ENCODE measurements at places on chromosomes 16 and 17.

DNA sequence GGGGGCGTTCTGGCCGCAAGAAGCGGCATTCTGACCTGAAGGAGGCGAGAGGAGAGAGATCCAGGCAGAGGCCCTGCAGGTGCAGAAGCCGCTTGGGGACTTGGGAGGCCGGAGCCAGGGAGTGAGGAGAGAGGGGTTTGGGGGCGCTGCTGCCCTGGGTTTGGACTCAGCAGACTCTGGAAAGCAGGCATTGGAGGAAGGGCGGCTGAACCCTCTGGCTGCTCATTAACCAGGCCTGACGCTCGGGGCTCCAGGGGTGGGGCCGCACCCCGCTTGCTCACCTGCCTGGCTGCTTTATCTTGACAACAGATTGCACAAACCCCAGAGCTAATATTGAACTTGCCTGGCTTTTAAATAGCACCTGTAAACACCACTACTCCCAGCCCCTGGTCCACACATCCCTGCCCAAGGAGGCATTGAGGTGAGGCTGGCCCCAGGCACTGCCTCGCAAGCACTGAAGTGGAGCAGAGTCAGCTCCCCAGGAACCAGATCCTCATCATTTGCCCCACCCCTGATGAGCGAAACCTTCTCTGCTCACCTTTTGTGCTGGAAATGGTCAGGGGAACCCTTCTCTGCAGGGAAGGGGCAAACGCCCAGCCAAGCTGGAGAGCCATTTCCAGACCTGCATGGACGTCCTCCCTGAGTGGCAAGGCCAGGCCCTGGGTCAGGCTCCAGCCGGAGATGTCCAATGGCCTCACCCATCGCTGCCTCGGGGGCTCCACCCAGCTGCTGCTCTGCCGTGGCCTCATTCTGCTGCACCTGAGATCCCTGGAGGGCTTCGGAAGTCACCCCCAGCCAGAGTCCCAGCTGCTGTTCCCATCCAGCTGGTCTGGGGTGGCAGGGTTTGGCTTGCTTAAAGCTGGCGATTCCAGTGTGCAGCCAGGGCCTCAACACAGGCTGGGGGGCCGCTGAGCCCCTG lies 190.2 kb upstream of the GSE1 start:
- DNase-seq, result no peak

GRCh38 chr16:55856950-55857349 lies 18.2 kb downstream of the CES5A start:
- no peak for DNase-seq

DNA sequence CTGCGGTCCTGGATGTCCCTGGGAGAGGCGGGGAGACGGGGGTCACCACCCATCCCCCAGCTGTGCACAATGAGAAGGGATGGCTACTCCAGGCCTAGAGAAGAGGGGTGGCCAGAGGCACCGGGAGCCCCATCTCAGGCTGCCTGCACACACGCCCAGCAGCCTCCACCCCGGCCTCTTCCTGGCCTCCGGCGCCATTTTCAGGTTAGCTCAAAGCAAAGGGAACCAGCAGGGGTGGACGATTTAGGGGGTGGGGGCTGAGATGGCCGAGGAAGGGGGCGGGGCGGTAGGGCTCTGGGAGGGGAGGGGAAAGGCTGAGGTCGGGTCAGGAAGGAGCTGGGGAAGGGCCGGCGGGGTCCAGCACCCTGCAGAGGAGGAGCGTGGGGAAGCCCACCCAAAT lies 42.8 kb downstream of the SRCIN1 start:
- DNase-seq, result no peak

GRCh38 chr17:35588196-35588920 lies 1.2 kb downstream of the AP2B1 start:
- no peak for DNase-seq

DNA sequence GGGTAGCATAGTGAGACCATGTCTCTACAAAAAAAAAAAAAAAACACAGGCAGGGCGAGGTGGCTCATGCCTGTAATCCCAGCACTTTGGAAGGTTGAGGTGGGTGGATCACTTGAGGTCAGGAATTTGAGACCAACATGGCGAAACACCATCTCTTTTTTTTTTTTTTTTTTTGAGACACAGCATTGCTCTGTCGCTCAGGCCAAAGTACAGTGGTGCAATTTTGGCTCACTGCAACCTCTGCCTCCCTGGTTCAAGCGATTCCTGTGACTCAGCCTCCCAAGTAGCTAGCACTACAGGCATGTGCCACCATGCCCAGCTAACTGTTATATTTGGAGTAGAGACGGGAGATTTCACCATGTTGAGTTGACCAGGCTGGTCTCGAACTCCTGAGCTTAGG lies 5.1 kb downstream of the RAMP2 start:
- no peak for DNase-seq

DNA sequence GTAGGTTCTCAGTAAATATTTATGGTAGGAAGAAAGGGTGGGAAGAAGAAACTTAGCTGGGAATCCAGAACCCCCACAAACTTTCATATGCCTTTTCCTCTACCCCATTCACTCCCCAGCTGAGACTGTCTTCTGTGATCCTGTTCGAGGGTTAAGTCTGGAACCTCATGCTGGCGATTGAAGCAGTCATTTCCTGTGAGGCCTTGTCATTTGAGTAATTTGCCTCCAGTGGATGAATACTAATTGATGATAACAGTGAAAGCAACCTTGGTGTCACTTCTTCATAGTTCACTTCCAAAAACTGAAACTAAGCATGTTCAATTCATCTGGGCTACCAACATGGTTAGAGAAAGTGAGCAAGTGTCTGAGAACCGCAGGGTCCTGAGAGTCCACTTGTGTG lies 401.2 kb downstream of the CDH13 start:
- no peak for DNase-seq

GRCh38 chr17:41975099-41976083 lies 8.8 kb downstream of the CNP start:
- no peak for DNase-seq

- DNase-seq, result no peak
Measured at GRCh38 chr16:58034774-58035173, 9.2 kb downstream of the MMP15 start.

DNA sequence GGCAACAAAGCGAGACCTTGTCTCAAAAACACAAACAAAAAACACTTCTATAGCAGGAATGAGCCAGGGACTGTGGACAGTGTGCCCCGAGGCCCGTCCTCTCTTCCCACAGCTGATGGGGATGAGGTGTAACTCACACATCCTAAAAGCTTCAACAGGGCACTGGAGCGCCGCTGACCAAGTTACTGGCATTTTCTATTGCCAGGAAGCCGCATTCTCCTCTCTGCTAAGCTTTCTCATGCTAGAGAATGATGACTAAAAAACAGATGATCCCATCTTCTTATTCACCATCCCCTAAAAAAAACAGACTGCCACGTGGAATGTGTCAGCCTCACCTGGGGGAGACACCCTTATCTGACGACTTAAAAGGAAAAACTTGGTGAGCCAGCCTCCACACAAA lies 16.3 kb downstream of the CARHSP1 start:
- no peak for DNase-seq

GRCh38 chr17:65449495-65449894 lies 112.0 kb downstream of the AXIN2 start:
- DNase-seq, result no peak

DNA sequence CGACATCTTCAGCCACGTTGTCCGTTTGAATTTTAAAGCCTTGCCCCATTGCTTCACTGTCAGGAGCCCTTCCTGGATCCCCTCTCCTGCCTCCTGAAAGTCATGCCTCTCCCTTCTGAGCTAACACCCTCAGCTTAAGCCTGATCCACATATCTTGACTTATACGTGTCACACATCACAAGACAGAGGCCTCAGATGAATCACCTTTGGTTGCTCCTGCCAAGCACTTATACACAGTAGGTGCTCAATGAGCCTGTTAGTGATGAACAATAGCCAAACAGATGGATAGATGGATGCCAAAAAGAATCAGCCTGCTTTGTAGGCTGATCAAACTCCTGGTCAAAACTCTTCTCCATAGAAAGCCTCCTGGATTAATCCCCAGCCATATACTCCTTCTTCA lies 31.8 kb downstream of the PITPNM3 start:
- no peak for DNase-seq

- DNase-seq, result no peak
Measured at GRCh38 chr16:81784072-81784795, 5.1 kb downstream of the PLCG2 start.

DNA sequence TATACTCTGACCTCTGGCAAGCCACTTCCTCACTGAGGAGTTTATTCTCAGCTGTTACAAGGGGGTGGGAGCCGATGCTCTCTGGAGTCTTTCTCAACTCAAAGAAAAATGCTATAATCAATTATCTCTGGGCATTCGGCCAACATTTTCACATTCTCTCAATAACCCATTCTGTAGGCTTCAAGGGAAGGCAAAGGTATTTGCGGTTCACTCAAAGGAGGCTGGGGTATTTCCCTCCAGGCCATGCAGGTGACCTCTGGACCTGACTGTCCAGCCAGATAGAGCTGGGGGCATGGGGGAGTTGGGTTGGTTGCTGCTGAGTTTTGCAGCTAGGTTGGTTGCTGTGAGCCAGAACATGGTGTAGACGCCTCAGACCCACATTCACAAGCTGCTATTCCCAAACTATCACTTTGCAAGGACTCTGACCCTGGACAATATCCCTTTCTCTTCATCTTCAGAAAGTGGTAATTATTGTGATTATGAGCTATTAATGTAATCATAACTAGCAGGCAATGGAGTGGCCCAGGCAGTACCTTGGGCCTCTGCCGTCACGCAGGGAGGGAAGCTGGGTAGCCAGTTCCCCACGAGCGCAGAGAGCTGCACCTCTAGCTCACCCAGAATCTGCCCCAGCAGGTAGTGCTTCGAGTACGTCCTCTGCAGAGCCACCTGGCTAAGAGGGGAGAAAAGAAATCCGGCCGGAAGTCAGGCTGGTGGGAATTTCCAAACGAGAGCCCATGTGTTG lies 42.1 kb downstream of the AIPL1 start:
- no peak for DNase-seq

DNA sequence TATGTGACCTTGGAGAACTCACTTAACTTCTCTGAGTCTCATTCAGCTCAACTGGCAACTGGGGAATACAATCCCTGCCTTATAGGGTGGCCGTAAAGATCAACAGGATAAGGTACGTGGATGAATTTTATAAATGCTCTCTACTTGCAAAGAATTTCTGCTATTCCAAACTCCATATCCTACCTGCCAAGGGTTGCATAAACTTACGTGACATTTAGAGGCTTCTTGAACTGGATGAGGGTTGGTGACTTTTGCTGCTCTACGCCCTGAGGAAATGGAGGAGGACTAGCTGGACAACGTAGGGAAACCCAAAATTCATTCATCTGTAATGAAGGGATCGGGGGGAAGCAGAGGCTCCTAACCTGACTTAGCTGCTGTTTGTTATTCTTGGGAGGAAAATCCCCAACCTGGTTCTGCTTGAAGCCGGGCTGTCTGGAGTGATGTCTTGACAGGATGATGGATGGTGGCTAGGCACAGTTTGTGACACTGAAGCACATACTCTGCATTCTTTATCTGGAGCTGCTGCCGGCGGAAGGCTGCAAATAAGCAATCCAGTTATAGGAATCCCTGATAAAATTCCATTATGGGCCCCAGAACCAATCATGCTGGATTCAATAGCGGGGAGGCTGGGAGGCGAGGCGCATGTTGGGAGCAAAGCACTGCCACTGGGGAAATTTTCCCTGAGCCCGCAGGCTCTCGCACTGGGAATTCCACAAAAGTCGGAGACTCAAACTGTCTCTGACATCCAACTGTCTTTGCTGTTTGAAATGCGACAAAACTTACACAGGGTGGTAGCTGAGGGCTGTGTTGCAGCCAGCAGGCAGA lies 94.7 kb upstream of the SDK2 start:
- DNase-seq, result no peak

GRCh38 chr16:87806641-87807546 lies 41.1 kb upstream of the KLHDC4 start:
- DNase-seq, result peak; percentile 63

DNA sequence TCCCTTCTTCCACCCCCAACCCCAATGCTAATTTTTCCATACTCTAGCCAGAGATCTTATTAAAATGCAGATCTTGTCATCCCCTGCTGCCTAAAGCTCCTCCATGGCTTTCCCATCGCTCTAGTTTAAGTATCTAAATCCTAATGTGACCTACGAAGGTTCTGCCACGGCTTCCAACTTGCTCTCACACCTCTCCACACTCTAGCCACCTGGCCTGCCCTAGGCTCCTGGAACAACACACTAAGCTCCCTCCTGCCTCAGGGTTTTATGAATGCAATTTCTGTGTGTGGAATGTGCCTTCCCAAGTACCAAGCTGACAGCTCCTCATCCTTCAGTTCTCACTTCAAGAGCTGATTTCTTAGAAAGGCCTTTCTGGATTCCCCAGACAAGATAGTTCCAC lies 16.6 kb downstream of the NXPH3 start:
- no peak for DNase-seq

GRCh38 chr17:77371888-77372443 lies 231.2 kb downstream of the SEC14L1 start:
- DNase-seq, result no peak

- DNase-seq, result no peak
Measured at GRCh38 chr16:473046-474043, 47.9 kb downstream of the RAB11FIP3 start.

DNA sequence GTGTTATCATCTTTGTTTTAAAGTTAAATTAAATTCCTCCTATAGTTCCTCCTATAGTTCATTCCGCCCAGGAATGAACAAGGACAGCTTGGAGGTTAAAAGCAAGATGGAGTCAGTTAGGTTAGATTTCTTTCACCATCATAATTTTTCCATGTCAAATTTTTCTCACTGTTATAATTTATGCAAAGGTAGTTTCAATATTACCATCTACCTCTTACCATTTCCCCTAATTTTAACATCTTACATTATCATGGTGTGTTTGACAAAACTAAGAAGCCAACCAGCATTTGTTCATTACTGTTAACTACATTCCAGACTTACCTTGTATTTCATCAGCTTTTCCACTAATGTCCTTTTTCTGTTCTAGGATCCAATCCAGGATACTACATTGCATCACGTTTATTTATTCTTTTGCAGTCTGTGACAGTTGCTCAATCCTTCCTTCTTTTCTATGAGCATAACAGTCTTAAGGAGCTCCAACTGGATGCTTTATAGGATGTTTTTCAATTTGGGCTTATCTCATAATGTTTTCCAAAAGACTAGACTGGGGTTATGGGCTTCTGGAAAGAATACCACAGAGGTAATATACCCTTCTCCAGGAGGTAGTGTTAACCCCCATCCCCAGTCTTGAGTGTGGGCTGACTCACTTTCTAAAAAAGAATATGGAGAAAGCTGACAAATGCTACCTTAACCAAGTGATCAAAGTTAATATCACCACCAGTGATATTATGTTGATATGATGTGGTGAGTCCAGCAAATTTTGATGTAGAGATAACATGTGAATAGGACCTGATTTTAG lies 158.5 kb downstream of the PPM1E start:
- DNase-seq, result no peak

- no peak for DNase-seq
Measured at GRCh38 chr17:64051153-64051552, 30.7 kb upstream of the ICAM2 start.
